ENCODE measurements at places on chromosomes 16 and 17.
A peak's percentile ranks its signal among the peaks of the same experiment; 100 is the strongest.

- DNase-seq: no peak
Measured at GRCh38 chr16:2976201-2976600, 4.0 kb downstream of the PKMYT1 start.

DNA sequence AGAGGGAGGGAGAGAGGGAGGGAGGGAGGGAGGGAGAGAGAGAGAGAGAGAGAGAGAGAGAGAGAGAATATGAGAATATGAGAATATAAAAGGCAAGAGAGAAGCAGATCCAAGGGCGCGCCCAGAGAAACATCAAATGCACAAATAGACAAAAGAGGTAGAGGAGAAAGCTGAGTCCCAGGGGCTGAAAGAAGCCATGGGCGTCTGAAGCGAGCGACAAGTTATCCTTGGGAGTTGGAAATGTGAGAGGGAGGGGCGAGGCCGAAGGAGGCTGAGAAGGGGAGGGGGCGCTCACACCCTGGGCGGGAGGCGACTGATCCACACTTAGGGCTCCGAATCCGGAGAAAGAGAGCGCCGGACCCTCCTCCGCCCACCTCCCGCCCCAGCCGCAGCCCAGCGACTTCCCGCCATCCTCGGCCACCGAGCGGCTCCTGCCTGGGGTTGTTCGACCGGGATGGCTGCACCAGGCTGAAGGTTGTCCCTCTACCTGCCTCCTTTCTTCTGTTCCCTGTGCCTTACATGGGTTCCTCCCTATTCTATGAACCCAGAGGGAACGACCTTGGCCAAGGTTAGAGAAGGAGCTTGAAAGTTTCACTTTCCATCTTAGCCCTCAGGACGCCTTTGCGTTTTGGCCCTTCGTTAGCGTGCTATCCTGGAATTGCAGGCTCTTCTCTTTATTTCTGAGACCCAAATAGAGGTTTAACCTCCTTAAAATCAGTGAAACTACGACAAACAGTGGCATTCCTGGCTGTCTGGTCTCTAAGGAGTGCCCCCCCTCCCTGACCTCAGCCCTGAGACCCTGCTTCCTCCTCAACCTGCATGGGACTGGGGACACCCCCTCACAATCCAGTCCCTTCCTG is 21.2 kb upstream of the HOXB9 start:
- DNase-seq: no peak

DNA sequence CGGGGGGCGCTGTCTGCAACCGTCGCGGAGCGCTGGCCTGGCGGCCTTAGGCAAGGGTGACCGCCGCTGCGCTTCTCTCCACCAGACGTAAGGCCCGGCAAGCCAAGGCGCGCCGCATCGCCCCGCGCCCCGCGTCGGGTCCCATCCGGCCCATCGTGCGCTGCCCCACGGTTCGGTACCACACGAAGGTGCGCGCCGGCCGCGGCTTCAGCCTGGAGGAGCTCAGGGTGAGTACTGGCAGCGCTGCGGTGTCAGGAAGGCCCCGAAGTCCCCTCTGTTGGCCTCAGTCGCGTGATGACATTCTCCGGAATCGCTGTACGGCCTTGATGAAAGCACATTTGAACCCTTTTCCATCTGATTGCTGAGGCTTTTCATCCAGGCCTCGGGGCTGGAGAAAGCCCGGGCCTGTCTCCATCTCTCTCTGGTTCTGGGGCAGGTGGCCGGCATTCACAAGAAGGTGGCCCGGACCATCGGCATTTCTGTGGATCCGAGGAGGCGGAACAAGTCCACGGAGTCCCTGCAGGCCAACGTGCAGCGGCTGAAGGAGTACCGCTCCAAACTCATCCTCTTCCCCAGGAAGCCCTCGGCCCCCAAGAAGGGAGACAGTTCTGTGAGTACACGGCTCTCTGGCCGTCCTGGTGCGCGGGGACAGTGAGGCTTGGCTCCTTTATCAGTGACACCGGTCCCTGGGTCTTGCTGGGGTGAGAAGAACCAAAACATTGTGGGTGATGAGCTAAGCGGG is 831 bp downstream of the RPL13 start:
- no peak for DNase-seq

DNA sequence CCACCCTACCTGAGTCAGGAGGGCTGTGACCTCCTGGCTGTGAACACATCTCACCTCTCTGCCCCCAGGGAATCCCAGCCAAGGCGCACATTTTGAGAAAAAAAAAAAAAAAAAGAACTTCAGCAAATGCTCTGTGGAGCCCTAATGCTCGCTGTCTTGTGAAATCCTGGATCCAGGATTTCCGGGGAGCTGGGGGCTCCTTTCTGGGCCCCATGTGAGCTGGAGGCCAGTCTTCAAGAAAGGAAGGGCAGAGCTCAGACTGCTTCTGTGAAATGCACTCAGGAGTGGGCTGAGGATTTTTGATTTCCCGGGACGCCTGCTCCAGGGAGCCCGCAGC is 36.0 kb upstream of the EMP2 start:
- DNase-seq: no peak

DNA sequence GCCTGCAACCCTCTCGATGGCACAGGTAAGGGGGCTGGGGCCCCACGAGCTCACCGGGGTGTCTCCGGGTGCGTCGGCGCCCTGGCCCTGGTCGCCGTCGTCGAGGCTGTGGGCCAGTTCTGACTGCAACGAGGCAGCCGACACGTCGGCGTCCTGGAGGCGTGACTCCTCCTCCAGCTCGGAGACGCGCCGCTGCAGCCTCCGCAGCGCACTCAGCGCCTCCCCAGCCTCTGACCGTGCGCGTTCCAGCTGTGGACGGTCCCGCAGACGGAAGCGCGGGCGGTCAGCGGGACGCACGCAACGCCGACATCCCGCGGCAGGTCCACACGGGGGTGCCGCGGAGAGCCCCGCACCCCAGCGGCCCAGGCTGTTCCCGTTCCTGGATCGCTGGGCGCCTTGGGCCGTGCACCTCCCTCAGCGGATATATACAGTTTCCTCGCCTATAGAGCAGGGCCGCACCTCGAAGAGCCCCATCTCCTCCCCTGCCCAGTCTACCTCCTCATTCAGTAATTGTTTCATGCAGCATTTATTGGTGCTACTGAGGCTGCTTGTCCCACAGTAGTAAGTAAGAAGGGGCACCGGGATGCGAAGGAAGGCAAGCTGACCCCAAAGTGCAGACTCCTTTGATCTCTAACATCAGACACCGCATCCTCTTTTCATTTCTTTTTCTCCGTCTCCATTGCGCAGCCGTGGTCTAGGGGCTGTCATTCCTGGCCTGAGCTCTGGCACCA is 5.8 kb downstream of the THOC6 start:
- DNase-seq: no peak

GRCh38 chr16:89341697-89342694 is 124.5 kb downstream of the ZNF778 start:
- DNase-seq: no peak

DNA sequence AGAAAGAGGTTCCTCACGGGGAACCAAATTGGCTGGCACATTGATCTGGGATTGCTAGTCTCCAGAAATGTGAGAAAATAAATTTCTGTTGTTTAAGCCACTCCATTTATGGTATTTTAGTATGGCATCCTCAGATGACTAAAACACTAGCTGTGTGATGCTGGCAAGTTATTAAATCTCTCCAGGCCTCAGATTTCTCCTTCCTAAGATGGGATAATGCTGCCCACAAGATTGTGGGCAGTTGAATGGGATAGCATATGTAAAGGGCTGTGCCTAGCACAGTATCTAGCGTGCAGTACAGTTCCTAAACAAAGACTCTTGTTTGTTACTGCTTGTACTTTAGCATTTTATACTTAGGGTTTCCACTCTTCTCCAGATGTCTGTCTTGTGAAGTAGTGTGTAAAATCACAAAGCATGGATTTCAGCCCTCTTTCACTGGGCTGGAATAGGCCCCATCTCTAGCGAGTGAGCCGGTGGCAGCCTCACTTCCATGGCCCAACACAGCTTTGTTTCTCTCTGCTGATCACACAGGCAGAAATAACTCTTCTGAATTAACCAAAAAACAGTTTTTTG is 38.2 kb upstream of the PHAF1 start:
- no peak for DNase-seq

DNA sequence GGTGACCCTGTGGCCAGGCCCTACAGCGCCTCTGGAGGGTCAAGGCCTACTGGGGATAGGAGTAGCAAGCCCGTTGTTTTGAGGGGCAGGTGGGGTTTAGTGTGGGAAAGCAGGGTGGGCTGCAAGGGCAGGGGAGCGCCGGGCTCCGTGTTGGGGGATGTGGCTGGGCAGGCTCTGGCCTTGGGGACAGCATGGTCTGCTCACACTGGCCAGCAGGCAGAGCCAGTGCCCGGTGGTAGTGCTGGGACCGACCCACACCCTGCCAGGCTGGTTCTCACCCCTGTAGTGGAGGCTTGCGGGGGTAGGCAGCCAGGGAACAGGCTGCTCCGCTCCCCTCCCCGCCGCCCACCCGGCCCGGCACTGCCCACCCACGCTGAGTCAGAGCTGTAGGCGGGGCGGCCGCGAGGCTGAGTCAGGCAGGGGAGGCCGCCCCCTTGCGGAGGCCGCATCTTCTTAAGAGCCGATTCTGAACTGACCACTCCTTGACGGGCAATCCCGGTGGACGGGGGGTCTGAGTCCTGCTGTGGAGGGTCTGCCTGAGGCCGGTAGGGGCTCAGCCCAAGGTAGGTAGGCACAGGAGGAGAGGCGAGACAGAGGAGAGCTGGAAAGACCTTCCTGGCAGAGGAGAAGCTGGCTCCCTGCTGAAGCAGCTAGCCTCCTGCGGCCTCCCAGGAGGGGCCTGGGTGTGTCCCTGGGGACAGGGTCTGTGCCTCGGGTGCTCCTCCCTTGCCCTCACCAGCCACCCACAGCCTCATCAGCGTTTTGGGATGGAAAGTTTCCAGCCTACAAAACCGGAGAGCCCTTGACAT is 62.4 kb downstream of the BAIAP2 start:
- DNase-seq: peak; percentile 30

DNA sequence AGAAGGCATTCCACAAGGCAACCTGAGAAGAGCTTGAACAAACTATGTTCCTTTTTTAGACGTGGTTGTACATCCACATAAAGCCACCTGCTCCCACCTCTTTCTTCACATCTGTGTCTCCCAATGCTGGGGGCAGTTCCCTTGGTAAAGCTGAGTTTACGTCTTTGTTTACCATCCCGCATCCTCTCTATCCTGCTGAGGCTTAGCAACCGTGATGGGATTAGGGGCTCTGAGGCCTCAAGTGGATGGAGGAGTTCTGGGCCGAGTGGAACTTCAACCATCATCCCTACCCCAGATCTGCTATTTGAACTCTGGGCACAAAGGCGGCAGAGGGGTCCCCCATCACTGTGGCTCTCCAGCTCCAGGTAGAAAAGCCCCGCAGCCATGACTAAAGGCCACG is 94.2 kb upstream of the CREBBP start:
- no peak for DNase-seq

DNA sequence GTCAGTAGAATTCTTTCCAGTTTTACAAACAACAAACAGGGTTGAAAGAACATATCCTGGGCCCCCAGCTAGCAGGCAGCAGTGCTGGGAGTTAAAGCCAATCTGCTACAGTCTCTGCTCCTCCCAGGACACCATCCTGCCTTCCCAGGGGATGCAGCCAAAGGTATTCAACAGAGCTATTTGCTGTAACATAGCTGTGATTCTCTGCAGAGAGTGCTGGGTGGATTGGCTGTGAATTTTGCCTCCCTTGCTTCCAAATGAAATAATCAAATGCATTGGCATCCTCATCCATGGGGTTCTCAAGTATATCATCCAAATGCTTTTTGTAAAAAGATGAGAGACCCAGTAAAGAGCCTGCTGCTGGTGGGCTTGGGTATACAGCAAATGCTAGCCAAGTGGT is 124.3 kb downstream of the NPIPB5 start:
- no peak for DNase-seq

DNA sequence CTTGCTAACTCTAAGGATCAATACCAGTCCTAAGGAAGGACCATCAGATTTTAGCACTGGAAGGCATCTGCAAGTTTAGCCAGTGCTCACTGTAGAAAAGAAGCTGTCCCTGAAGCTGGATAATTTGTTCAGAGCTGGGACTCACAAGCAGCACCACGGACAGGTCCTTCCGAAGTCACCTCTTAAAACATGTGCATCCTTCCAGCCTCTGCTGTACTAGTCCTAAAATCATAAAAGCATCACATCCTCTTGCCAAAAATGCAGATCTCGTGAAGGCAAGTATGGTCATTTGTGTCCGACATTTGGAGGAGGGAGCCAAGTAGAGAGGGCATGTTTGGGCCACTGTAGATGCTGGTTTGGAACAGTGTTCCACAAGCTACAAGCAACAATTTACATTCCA is 506.9 kb downstream of the RBFOX1 start:
- DNase-seq: no peak

GRCh38 chr16:2928796-2929195 is 17.1 kb downstream of the FLYWCH1 start:
- no peak for DNase-seq

- DNase-seq: no peak
Measured at GRCh38 chr17:41267711-41268110, 2.5 kb downstream of the KRTAP9-6 start.

GRCh38 chr17:6413065-6413464 is 21.9 kb downstream of the AIPL1 start:
- DNase-seq: no peak

DNA sequence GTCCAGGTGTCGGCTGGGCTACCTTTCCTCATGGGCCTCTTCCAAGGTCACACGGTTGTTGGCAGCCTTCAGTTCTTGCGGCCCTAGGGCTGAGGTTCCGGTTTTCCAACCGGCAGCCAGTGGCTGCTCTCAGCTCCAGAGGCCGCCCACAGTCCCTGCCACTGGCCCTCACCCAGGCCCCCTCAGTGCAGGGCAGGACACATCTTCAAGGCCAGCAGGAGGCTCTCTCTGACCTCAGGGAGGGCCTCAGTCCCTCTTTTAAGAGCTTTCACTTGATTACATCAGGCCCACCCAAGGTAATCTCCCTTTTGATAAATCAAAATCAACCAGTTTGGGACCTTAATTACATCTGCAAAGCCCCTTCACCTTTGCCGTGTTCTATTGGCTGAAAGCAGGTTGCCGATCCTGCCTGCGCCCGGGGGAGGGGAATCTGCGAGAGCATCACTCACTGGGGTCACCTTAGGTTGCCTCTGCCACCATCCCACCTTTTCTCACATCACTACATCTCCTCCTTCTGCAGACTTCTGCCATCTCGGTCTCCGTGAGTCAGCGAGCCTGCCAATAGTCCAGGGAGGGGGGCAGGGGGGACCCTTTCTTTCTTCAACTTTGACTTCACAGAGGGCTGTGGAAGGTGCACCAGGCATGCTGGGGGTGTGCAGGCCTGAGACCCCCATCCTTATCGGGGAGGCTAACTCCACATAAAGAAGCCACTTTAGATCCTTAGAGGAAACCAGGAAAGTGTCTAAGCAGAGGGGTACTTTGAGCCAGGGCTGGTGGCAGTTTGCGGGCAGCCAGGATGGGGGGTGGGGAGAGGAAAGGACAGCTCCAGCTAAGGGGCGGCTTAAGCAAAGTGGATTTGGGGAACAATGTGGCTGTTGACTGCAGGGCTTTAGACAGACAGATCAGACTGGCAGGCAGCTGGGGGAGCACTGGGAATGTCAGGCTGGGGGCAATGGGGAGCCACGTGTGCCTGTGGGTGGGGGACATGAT is 28.8 kb upstream of the NXPH3 start:
- no peak for DNase-seq

- DNase-seq: no peak
Measured at GRCh38 chr16:336269-336668, 16.3 kb downstream of the AXIN1 start.

DNA sequence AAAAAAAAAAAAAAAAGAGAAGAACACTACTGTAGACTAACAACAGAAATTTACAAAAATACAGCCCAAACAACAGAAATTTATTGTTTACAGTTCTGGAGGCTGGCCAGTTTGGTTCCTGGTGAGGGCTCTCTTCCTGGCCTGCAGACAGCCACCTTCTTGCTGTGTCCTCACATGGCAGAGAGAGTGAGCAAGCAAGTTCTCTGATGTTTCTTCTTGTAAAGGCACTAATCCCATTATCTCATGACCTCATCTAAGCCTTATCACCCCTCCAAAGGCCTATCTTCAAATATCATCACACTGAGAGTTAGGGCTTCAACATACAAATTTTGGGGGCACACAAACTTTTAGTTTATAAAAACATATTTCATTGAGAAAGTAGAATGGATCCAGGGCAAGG is 7.3 kb downstream of the ARSG start:
- DNase-seq: no peak
